ENCODE measurements at places on chromosomes 2 and 18. TPM values are rescaled to one million over a fixed set of nuclear protein-coding genes. Genes with fewer than 3 reads are reported as not detected.
A peak's percentile ranks its signal among the peaks of the same experiment; 100 is the strongest.

Gene FAHD2B
- not detected for total RNA-seq

Gene SERPINB11
- total RNA-seq, result not detected

Gene IL1F10
- not detected for total RNA-seq

Gene USP37
- total RNA-seq, result 6.7 TPM

DNA sequence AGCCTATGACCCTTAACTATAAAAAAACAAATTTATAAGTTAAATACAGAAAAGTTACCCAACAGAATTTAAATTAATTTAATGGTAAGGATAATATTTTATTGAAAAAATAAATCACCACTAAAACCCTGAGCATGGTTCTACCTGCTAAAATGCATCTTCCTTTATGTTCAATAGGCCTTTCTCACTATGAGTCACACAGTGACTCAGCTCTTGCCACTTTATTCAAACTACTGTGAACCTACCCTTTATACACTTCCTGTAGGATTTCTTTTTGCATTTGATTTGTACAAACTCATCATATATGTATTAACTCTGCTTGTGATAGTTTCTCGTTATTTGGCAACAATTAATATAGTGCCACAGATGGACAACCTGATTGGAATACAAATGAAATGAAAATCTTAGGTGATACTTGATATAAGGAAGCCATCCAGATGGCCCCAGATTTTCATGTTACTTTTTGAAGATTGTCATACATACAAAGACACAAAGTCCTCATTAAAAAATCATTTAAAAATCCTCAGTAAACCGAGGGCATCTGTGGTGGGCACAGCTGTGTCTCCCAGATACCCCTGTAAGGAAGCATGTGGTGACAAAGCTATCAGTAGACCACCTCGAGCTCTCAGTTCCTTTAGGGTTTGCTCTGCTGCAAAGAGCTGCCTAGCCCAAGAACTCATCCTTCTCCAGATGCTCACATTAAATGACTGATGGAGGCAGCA, 55.2 kb upstream of the COBLL1 start:
- DNase-seq, result peak; percentile 66

GRCh38 chr2:170836027-170836426, 19.3 kb downstream of the GAD1 start:
- no peak for DNase-seq

DNA sequence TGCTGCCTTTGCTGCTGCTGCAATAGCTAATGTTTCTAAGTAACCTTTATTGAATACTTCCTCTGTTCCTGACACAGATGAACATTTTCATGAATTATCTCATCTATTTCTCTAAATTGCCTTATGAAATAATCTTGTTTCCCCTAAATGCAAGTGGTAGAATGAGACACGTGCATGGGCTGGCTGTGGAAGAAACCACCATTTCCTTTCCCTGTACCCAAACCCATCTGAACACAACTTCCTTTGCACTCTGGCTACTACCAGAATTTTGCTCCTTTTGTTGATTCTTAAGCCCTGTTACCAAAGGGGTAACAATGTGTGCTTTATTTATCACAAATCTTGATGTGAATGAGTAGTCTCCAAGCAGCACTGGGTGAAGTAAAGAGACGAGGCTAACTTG, 29.2 kb downstream of the AKAIN1 start:
- no peak for DNase-seq

DNA sequence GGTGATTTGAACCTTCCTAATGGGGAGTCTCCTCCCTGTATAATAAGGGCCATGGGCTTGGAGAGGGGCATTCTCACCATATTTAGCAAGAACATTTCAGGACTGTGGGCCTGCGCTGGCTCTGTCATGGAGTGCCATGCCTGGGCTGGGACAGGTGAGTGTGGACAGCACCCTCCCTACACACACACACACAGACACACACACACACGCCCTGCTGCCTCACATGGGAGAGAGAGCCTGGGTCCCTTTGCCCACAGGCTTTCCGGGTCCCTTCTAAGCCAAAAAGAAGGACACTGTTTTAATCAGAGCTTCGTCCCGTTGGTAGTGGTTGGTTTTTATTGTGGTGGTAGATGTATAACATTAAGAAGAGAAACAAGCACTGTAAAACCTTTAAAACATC, 31.4 kb upstream of the TMEM87B start:
- no peak for DNase-seq

GRCh38 chr2:157197848-157198247, 59.7 kb upstream of the GALNT5 start:
- no peak for DNase-seq

DNA sequence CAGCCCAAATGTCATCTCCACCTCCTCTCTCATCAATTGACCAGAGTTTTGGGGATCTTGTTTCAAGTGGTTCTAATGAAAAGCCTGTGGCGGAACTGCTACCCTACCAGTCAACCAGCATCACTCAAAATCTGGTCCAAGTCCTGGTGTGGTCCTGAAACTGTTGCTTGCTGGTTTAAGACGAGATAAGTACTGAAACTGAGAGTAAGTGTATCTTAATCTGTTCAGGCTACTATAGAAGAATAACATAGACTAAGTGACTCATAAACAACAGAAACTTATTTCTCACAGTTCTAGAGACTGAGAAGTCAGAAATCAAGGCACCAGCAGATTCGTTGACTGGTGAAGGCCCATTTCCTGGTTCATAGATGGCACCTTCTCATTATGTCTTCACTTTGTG, 879 bp upstream of the GALNT5 start:
- peak; percentile 50 for DNase-seq

DNA sequence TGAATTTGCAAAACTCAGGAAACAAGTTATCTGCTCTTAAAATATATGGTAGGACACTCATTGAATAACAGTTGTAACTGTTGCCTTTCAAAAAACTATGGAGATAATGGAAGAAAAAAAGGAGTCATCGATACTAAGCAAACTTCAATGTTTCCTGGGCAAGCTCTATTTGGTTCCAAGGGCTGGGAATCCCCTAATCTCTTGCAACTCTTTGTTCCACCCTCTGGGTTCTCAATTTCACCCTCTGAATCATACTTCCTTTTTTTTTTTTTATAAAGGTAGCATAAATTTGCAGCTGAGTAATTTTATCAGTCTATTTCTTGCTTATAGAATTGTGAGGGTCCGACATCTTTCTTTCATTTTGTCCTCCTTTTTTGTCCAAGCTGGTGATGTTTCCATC, 36.7 kb downstream of the SLC9A4 start:
- DNase-seq, result no peak

- DNase-seq, result no peak
Measured at GRCh38 chr2:8501061-8501720, 180.7 kb upstream of the ID2 start.
